ENCODE measurements at places on chromosomes 12 and 14.
A peak's percentile ranks its signal among the peaks of the same experiment; 100 is the strongest.

DNA sequence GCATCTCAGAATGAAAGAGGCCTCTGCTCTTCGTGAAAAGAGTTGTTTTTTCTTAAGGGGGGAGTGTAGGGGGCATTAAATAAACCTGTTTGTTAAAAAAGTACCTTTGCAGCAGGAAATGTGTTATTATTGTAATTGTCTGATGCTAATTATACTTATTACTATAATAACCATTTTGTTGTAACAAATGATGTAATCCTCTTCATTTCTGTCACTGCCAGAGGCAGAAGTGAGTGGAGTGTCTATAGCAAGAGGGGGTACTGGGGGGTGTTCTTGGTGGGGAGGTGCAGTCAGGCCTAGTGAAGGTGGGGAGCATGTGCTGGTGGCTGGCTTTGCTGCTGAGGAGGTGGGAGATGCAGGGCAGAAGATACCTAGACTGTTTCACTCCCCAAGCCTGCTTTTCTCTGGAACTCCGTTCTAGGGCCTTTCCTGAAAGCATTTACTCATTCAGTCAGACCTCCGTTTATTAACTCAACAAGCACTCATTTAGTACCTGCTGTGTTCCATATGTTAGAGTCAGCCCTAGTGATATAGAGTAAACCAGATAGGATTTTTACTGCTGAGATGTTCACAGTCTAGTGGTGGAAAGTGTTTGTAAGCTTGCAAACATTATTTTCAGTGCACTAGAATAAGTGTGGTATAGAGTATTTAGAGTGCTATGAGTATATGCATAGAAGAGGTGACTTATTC is 77.5 kb upstream of the CISTR start:
- no peak for DNase-seq

- DNase-seq: no peak
Observed at GRCh38 chr12:50740307-50740706, 23.6 kb upstream of the ATF1 start.

- no peak for DNase-seq
Observed at GRCh38 chr12:68305278-68305677, 26.9 kb downstream of the MDM1 start.

- DNase-seq: no peak
Observed at GRCh38 chr12:12651752-12652151, 40.1 kb downstream of the CREBL2 start.

DNA sequence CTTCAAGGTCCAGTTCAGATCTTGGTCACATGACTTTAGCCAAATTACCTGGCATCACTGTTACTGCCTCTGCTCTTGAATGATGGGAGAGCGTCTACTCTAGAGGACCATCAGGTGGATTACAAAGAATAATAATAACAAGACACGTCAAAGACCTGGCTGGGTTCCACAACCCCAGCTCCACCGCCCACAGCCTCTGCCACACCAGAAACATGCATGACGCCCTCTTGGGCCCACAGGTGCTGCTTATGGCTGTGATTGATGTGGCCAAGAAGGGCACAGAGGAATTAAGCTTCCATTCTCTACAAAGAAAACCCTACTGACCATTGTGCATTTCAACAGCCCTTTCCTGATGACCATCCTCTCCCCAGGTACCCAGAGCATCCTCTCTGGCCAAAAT is 18.2 kb downstream of the SERPINA3 start:
- no peak for DNase-seq

DNA sequence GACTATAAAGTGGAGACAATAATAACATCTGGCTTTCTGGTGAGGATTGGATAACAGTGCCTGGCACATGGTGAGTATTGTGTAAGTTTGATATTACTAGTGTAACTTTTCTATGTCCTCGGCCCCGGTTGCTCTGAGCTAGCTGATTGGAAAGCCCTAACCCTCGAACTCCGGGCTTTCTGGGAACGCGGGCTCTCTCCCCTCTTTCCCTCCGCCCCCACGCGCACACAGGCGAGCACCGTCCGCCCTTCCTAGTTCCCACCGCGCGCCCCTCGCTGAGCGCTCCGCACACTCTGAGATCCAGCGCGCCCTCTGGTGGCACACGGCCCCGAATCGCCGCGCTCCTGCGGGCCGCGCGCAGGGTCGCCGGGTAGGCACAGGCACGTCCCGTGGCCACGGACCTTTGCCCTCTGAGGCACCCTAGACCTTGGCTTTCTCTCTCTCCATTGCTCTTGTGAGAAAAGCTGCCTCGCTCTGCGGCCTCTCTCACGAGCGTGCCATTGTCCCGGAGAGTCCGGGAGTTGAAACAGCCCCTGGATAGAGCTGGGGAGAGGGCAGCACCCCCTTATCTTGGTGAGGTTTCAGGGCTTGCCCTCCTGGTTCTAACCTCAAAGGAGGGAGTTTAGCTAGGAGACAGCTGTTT is 23.2 kb upstream of the ESRRB start:
- DNase-seq: peak; percentile 51

DNA sequence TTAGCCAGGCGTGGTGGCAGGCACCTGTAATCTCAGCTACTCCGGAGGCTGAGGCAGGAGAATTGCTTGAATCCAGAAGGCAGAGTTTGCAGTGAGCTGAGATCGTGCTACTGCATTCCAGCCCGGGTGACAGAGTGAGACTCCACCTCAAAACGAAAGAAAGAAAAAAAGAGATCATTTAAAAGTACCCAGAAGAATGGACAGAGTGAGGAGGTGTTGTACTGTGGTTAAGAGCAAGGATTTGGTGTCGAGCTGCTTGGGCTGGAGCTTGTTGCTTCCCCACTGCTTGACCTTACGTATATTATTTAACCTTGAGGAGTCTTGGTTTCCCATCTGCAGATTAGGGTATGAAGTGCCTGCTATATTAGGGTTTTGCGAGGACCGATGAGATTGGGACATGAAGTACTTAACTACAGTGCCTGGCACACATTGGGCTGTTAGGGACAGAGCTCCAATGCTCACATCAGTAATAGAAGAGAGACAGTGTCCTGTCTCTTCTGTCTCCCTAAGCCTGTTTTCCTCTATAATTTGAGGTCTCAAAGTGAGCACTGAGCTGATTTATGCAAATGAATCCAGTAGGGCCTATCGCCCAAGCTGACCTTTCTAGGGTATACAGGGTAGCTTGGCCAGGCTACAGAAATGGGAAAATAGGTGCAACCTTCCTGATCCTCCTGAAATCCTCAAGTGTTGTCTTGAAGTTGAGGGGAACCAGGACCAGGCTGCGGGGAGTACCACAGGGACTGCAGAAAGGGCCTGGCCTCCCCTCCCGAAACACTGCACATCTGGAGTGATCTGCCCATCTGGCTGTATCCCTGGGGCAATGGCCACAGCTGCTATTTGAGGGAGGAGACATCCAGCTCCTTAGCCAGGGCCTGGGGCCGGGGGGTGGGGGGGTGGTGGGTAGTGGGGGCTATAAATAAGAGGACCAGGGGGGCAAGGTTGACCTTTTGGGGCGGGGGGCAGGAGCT is 8.6 kb upstream of the HDAC7 start:
- DNase-seq: no peak

DNA sequence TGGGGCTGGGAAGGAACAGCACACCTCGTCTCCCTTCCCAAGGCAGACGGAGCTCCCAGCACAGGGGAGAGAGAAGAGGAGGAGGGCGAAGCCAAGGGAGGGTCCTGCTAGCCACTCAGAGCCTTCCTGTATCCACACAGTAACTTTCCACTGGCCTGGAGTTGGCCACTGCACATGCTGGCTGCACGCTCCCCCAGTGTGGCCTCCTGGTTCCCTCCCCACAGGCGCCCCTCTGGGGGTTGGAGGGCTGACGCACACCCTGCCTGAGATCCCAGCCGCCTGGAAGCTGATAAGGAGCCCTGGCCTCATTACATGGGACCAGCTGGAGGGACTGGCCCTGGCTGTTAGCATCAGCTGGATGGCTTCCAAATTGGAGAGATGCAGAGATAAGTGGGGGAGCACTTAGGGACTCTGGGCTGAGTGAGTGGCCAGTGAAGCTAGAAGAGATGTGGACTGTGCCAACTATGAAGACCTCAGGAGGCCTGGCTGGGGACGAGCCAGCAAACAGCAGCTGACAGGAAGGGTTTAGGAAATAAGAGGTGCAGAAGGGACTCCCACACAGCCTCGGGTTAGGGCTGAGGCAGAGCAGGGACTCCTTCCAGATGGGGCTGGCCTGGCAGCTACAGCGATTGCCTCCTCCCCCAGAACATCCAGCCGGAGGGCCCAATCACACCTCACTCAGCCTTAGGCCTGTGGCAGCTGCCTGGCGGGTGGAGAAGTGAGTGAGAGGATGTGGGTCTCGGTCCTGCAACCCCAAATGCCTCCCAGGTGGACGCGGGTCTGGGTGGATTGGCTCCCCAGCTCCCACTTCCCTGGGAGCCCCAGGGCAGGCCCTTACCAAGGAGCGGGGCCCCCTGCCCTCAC is 26.3 kb upstream of the BCDIN3D start:
- DNase-seq: peak; percentile 78

DNA sequence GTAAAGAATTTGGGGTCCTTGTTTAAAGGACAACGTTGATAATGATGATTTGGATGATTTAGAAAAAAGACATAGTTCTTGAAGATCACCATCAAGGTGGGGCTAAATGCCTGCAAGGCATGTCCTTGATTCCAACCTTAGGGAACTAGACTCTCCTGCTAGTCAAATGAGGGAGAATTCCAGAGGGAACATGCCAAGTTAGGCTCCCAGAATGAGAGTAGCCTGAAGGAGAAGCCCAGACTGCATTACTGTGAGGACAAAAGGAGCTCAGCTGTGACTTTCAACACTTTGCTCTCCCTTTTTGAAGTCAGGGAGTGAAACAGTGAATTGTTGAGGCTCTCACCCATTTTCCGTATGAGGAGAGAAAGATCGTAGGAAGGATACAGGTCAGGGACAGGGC is 95.2 kb upstream of the TBX3 start:
- no peak for DNase-seq

- no peak for DNase-seq
Observed at GRCh38 chr14:103543721-103544387, 14.9 kb downstream of the TRMT61A start.

DNA sequence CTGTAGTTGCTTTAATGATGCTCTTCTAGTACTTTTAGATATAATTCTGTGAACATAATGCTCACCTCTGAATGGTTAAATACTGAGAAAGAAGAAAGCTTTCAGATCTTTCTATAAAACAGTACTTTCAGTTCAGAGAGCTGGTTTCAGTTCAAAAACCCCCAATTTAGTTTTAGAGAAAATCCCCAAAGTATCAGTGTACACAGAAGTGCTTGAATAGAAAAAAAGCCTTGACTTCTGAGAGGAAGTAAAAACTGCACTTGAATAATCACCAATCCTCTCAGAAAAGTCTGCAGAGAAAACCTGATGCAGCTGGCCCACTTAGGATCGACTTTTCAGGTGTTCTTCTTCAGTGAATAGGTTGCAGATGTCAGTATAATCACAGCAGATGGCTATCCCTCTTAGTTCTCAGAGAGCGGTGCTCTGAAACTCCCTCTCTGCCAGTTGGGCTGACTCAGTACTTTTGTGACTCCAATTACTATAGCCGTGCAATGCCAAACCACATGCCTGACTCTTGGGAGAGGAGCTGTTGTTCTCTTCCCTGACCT is 616.3 kb downstream of the LRFN5 start:
- DNase-seq: no peak

DNA sequence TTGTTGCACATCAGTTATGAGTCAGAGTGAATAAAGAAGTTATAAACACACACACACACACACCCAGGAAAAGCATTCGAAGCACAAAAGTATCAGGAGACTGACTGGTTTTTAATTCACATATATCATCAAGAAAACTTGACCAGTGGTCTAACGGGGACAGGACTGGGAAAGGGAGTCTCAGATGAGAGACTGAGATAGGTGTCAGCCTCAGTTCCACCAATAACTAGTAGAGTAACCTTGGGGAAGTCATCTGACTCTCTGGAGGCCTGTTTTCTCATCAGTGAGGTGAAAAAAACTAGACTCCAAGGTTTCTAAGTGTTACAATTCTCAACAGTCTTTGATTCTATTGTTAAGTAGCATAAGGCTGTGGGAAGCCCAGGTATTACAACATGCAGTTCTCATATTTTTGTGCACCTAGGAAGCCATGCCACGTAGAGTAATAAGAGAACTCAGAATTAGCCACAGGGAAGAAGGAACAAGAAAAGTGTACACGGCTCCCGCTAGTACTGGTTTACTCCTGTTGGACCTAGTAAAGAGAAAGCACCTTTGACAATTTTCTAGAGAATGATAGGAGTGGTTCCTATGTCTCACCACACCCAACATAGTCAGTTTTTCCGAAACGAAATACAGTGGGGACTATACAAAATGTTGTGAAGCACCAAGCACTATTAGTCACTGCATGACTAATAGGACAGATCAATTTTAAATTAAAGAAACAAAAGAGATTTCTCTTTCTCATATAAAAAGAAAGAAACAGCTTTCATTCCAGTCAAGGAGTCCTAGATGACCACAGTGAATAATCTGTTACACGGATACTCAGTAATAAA is 5.0 kb downstream of the PPTC7 start:
- DNase-seq: peak; percentile 42

GRCh38 chr12:108694812-108695278 is 36.5 kb downstream of the CORO1C start:
- DNase-seq: no peak

- DNase-seq: no peak
Observed at GRCh38 chr14:81473456-81474147, 60.1 kb downstream of the SEL1L start.
